ENCODE measurements at places on chromosomes 11 and 22. TPM values are rescaled to one million over a fixed set of nuclear protein-coding genes. Genes with fewer than 3 reads are reported as not detected.

- H3K4me3 ChIP-seq: no peak overlapping the region
- no peaks in the 10 kb centered on the region for H3K27me3 ChIP-seq
- no peak for DNase-seq
- H3K36me3 ChIP-seq: no peaks in the 10 kb centered on the region
Observed at GRCh38 chr11:115279813-115280761, 224.1 kb downstream of the CADM1 start.

DNA sequence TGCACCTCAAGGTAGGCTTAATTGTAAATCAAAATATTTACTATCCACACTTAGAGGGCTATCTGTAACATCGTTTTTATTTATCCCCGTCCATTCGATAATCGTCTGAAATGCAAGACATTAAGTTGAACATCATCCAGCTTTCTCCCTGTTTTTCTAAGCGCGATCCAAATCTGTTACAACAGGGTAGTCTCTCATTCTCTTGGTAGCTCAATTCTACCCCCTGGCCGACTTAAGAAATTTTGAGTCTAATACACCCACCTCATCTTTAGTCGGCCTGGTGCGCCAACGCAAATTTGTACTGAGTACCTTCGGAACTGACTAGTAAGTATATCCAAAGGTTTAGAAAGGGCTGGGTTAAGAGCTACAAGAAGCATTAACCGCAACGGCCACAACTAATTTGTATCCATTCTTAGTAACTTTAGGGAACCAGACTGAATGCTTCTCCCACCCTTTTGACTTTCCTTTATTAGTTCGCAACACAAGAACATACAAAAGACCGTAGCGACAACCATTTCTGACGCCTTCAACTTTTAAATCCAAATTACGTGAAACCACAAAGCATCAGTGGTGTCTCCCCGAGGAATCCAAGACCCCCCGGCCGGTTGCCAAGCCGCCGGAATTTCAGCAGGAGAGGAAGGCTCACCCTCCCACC is 1.0 kb upstream of the ZNF143 start:
- H3K27me3 ChIP-seq: no peaks in the 10 kb centered on the region
- peak overlapping the region; percentile 91 for H3K4me3 ChIP-seq
- DNase-seq: peak; percentile 76

DNA sequence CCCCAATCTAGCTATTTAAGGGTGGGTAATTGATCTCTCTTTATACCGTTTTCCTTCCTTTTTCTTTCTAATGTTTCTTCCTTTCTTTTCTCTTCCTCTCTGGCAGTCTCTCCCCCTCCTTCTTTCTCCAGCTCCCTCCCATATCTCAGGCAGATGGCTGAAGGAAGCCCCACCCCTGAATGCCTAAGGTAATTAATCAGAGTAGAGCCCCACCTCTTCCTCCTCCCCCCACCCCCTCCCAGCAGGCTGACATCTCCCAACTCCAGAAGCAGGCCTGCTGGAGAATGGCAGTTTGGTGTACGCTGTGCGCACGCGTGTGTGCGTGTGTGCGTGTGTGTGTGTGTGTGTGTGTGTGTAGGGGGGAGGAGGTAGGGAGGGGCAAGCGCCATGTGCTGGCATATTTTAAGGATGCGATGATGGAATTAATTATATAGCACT is 122.6 kb downstream of the APOL5 start:
- no peaks in the 10 kb centered on the region for H3K27me3 ChIP-seq
- peak overlapping the region; percentile 95 for H3K27ac ChIP-seq
- DNase-seq: peak; percentile 97
- peak overlapping the region; percentile 97 for H3K4me3 ChIP-seq
- H3K4me1 ChIP-seq: peaks cover 27% of the 10 kb centered on the region

GRCh38 chr11:21350613-21351012 is 681.2 kb downstream of the NELL1 start:
- no peaks in the 10 kb centered on the region for H3K4me1 ChIP-seq
- no peak overlapping the region for H3K4me3 ChIP-seq
- no peak for DNase-seq
- H3K36me3 ChIP-seq: no peaks in the 10 kb centered on the region

DNA sequence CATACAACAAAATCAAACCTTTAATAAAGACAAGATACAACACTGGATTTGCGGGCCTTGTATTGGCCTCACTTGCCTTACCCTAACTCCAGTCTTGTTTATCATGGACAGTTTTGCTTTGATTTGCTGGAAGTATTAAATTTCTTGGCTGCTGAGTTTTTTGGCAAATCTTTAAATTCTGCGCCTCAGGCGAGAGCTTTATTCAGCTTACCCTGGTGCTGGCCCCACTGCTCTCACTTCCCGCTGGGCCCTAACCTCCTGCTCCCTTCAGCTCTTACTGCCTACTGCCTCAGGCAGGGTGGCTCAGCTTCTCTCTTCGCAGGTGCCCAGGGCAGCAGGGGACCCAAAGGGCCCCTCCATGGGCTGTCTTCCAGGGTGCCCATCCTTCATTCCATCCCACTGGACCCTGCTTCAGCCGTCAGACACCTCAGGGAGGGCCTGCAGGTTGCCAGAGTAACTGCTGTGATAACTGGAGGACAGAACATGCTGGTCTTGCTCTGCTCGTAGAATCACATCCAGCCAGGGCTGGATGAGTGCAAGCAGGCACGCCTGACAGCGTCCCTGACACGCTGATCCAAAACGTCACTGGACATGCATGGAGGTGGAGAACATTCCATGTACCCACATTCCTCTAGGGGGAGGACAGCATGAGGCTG is 45.7 kb upstream of the TUB start:
- H3K27me3 ChIP-seq: no peaks in the 10 kb centered on the region
- no peak overlapping the region for H3K27ac ChIP-seq
- no peaks in the 10 kb centered on the region for H3K4me1 ChIP-seq
- DNase-seq: no peak

DNA sequence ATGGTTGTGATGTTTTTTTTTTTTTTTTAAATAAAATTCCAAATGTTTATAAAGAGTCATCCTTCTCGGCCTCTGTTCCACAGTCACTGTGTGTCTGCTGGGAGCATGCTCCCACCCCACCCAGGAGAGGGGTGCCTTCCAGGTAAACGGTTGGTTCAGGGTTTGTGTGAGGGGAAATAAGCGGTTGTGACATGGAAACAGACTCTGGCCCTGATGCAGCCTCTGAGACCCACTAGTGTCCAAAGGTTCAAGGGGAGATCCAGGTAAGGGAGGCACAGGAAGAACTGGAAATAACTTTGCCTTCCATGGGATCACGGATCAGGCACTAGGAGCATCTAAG is 6.0 kb upstream of the GAS2L1 start:
- no peak overlapping the region for H3K27ac ChIP-seq
- no peak for DNase-seq
- H3K4me3 ChIP-seq: no peak overlapping the region
- no peaks in the 10 kb centered on the region for H3K4me1 ChIP-seq

- DNase-seq: no peak
- peaks cover 10% of the 10 kb centered on the region for H3K4me1 ChIP-seq
- H3K27me3 ChIP-seq: no peaks in the 10 kb centered on the region
- H3K36me3 ChIP-seq: no peaks in the 10 kb centered on the region
- no peak overlapping the region for H3K27ac ChIP-seq
Observed at GRCh38 chr11:3929649-3930048, 74.2 kb downstream of the STIM1 start.

FREY1 gene
- not detected for total RNA-seq

CHRM1 gene
- total RNA-seq: not detected

PIH1D2 gene
- total RNA-seq: 0.86 TPM

Data from GM23248 (cell line).